ENCODE measurements at places on chromosomes 7 and 10. TPM values are rescaled to one million over a fixed set of nuclear protein-coding genes. Genes with fewer than 3 reads are reported as not detected.
A peak's percentile ranks its signal among the peaks of the same experiment; 100 is the strongest.

GRCh38 chr10:101322266-101323108 is 31.5 kb upstream of the BTRC start:
- no peak for DNase-seq

- DNase-seq: no peak
Observed at GRCh38 chr10:45460235-45460878, 86.3 kb downstream of the ALOX5 start.

DNA sequence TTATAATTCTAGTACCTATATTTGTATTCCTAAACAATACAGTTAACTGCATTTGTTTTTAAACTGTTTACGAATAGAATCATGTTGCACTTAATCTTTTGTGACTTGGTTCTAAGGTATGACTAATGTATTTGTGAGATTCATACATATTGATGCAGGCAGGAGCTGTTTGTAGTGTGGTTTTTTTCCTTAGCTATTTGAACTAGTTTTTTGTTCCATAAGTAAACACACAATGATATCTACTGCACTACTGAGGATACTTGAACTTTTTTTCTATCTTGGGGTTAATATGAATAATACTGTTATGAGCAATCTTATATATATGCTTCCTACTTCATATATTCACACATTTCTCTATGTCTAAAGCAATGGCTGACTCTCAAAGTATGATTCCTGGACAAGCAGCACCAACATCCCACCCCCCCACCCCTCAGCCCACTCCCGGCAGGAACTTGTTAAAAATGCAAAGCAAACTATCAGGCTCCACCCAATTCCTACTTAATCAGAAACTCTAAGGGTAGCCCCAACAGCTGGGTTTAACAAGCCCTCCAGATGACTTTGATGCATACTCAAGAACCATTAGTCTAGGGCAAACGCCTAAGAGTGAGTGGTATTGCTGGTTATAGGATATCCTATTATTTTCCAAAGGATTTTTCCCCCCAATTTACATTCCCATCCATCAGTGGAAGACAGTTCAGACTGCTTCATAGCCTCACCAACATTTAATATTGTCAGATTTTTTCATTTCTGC is 25.8 kb downstream of the BRAF start:
- no peak for DNase-seq

PDE6C gene
- total RNA-seq: not detected

- no peak for DNase-seq
Observed at GRCh38 chr7:27730112-27730511, 9.8 kb upstream of the TAX1BP1 start.

GRCh38 chr7:72476608-72477305 is 64.6 kb upstream of the CALN1 start:
- no peak for DNase-seq

LOXL4 gene
- total RNA-seq: 0.18 TPM

GRCh38 chr10:130023454-130024230 is 59.6 kb upstream of the EBF3 start:
- DNase-seq: peak; percentile 23

- no peak for DNase-seq
Observed at GRCh38 chr10:24435374-24435773, 226.4 kb downstream of the KIAA1217 start.

GRCh38 chr10:117745301-117745700 is 202.8 kb downstream of the EMX2 start:
- DNase-seq: peak; percentile 1

DNA sequence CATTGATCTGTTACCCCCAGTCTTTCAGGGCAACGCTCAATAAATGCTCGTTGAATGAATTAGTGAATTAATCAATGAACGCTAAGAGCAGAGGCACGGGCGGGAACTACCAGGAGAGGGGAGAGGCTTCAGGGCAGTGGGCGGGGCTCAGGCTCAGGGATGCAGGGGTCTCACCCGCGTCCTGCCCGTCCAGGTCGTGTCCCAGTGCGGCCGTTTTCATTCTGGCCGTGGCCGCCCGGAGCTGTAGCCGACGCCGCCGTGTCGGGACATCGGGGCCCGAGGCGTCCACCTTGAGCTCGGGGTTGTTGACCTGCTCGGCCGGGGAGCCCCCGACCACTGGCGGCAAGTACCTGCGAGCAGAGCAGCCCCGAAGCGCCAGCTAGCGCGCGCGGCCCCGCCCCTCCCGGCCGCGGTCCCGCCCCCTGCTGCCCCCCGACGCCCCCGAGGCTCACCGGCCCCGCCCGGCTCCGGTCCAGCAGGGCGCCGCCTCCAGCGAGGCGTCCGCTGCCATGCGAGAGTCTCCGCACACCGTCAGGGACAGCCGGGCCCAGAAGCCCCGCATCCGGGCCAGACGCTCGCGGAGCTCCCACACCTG is 2.8 kb upstream of the GAL3ST4 start:
- peak; percentile 80 for DNase-seq

ERCC6 gene
- total RNA-seq: 18.2 TPM

CCDC3 gene
- total RNA-seq: 2.3 TPM

DNA sequence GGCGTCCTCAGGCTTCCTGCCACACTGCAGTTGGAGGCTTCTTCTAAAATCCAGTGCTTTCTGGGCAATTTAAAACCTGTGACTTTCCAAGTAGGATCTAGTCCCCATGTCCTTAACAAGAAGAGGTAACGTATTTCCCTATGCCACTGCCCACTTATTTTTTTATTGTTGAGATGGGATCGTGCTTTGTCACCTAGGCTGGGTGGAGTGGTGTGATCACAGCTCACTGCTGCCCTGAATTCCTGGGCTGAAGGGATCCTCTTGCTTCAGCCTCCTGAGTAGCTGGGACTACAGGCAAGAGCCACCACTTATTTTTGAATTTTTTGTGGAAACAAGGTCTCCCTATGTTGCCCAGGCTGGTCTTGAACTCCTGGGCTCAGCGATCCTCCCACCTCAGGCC is 63.4 kb downstream of the DAGLB start:
- DNase-seq: no peak

DNA sequence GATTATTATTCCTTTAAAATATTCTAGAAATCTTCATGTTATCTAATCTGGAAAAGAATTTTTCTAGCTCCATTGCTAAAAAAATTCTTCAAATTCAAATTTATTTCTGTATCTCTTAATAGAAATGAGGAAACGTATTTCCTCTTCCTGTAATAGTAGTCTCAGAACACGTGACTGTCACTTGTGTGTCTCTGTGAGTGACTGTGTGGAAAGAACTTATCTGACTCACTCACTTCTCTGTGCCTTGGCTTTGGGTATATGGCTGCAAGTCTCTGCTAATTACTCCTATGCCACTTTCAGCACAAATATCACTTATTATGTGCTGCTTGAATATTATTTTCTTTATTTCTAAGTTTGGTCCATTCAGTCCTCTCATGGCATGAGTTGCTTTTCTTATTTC is 132.7 kb downstream of the CNTNAP2 start:
- DNase-seq: no peak

GRCh38 chr7:47502240-47502877 is 79.6 kb downstream of the TNS3 start:
- no peak for DNase-seq

DNA sequence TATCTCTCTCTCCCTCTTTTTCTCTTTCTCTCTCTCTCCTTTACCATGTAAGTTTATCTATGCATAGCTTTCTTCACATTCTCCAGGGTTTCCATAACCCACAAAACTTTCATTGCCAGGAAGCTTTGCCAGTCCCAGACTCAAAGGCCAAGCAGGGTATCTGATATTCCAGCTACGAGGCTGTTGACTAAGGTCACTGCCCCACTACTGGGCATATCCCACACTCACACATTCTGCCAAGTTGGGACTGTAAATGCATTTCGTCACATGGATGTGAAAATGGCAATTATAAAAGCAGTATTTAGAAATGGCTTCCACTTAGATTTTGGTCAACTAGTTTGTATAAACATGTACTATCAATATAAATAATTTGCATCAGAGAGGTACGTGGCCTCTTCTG is 43.3 kb upstream of the SEPTIN7 start:
- DNase-seq: no peak

SLC18A2 gene
- total RNA-seq: 3.0 TPM

BAMBI gene
- 17.0 TPM for total RNA-seq

DNA sequence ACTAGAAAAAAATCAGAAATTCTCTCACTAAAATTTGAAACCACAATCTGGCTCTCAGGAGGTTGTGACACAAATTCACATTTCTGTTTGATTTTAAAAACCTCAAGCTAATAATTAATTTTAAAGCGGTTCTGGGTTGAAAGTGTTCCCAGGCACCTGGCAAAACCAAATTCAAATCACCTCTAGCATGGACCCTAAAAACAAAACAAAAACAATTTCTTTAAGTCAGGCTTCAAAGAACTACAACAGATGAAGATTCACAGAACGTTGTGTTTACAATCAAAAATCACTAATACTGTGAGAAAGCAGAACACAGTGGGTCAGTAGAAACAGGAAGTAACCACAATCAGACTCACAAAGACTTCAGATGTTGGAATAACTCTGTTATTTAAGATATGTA is 7.2 kb upstream of the RELN start:
- DNase-seq: no peak

DNA sequence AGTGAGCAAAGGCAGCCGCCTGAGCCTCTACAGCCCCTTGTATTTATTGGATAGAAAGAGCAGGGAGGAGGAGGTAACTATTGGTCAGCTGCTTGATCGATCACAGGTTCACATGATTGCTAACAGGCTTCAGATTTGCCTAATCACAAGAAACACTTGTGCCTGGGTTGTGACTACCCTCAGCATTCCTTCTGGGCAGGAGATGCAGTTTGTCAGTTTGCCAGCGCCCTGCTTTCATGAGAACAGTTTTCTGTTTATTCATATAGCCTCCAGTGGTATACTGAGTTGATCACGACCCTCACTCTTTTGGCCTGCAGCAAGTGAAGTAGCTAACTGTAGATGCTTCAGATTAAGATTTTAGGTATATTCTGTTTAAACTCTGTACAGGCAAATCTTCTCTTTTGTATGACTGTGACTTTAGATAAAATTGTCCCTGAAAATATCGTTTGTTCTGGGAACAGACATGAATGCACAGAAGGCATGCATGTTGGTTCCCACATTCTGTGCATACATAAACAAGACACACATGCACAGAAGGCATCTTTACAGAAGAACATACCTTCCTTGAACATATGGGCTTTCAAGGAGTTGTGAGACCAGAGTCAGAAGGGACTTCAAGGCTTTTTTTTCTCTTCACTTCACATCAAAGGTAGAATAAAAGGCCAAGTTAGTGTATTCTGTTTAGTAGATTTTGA is 422.4 kb upstream of the STEAP1 start:
- no peak for DNase-seq

GRCh38 chr7:96691702-96692101 is 17.9 kb downstream of the SEM1 start:
- no peak for DNase-seq

ZNF365 gene
- 0.59 TPM for total RNA-seq

DNA sequence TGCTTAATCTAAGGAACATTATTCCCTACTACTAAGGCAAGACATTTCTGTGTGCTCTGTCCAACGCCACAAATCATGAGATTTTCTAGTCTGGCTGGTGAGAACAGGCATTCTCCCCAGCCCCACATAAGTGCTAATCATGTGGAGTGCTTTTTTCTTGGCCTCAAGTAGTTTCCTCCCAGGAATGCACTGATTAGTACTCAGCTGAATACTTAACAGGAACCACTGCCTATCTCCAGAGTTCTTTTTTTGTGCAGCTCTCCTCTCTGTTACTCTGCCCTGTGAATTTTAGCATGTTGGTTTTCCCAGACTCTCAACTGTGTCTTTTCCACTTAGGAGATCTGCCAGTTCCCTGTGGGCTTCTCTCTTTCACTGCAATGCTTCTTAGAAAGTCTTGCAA is 1098.5 kb upstream of the LRRTM3 start:
- no peak for DNase-seq

- no peak for DNase-seq
Observed at GRCh38 chr7:17385612-17386011, 87.2 kb downstream of the AHR start.

GPRIN2 gene
- 10.1 TPM for total RNA-seq

DNA sequence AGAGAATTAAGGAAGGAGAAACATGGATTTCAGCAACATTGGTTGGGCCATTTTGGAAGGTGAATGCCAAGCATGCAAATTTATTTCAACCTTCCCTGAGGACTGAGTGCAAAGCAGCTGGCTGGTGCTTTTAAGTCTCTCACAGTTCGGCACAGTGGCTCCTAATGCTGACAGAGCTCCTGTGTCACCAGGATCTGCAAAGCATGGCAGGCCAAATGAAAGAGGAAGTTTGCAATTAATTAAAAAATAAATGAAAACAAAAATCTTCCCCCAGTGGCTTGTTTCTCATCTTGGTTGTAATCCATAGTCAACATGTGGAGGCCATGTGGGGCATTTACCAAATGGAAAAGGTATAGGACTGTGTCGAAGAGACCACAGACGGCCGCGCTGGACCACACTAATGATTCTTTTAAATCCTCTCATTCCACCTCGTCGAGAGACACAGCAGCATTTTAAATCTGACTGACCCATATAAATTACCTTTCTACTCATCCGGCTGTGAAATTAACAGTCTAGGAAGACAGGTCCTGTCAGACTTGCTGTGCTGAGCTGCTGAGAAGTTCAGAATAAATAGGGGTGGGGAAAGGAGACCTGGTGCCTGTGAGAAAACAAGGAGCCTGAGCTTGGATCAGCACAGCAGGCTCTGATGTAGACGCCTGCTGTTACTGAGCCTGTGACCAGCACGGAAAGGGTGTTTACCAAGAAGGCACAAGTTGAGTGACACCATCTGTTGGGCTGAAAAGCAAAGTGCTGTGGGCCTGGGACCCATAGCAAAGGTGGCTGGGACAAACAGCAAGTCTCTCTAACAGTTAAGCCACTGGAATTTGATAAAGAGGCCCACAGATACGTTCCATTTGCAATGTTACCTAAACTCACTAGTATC is 136.0 kb upstream of the COL1A2 start:
- DNase-seq: peak; percentile 68

HABP2 gene
- total RNA-seq: not detected

DNA sequence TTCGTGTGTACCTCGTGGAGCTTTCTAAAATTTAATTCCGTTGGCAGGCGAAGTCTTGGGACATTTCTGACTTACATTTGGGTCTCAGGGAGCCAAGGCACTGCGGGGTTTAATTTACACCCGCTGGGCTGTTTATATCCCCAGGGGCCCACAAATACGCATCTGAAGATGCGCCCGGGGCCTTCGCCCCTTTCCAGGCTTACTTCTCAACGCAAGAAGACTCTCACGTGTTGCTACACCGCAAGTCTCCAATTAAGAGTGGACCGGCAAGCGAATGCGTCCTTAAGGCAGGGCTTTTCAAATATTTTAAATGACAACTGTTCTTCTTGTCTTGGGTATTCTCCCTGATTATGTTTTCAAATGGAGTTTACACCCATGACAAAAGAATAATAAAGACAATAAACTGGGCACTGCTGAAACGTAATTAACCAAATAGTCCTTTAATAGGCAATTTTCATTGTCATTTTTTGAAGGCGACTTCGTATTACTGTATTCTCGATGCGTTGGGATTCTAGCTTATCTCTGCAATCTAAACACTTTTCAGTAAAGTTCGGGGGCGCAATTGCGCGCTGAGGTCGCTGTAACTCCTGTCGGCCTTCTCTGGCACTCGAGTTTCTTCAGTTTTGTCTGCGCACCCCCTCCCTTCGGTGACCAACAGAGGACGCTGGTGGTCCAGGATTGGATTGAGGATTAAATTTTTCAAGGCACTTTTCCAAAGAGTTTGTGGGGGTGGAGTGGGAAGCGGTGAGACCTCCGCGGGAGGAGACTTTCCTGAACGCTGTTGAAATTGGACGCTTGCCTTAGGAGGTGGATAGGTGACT is 837 bp upstream of the IGFBP3 start:
- DNase-seq: peak; percentile 81

ANK3 gene
- total RNA-seq: 59.6 TPM

EPDR1 gene
- 5.3 TPM for total RNA-seq

All from H9 (cell line).